Stimulated activated CD8-positive, alpha-beta memory T cell treated with anti-CD3 and anti-CD28 coated beads, Interleukin-4, amount 100 ng/mL, for 48 hours (primary cell): ENCODE measurements at places on chromosomes 7 and 10.

- peak; percentile 56 for DNase-seq
Observed at GRCh38 chr7:76262683-76263402, 39.6 kb upstream of the HSPB1 start.

DNA sequence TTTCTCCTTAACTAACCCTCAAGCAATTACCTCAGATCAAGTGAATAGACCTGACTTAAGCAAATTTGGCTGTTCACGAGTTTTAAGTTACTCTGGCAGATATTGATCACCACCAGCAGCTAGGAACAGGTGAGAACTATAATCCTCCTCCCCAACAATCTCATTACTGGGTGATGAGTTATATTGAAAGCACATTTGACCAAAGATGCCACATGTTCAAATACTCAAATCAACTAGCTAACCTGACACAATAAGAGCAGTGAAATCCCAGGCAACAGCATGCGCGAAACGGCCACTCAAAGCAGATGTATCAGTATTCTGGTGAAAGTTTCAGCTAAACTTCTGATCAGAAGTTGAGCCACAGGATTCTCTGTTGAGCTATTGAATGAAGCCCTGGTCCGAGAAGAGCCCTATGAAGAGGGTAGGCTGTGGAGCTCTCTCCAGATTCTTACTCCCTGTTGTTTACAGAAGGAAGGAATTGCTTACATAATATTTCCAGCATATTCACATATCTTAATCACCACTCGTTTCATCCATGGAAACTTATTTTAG, 52.6 kb downstream of the CAV1 start:
- DNase-seq: no peak

GRCh38 chr7:158827411-158828132, 1.7 kb downstream of the ESYT2 start:
- no peak for DNase-seq

DNA sequence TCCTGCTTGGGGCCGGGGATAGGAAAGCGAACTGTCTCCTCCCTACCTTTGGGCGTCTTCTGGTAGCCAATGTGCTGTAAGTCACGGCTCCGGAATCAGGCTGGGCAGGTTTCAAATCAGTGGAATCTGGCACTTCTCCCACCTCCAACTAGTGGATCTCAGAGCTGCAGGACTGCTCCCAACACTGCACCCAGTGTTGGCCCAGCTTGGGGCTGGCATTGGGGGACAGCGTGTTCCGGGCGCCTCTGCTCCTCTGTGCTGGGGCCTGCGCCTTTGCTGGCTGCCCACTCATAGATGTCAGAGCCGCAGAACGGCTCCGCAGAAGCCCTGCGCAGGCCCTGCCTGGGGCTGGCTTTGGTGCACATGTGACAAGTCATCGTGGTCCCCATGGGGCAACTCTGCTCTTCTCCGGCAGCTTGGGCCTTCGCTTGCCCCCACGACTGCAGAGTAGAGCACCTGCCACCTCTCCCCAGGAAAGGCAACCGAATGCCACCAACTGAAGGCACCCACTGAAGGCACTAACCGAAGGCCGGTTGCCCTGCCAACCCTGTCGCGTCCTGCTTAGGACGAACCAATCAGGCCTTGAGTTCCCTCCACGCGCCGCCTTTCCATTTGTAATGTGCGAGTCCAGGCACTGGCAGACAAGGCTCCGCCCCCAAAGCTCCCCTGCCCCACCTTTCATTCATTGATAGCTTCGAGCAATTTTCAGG, 85.5 kb upstream of the ABI1 start:
- no peak for DNase-seq

DNA sequence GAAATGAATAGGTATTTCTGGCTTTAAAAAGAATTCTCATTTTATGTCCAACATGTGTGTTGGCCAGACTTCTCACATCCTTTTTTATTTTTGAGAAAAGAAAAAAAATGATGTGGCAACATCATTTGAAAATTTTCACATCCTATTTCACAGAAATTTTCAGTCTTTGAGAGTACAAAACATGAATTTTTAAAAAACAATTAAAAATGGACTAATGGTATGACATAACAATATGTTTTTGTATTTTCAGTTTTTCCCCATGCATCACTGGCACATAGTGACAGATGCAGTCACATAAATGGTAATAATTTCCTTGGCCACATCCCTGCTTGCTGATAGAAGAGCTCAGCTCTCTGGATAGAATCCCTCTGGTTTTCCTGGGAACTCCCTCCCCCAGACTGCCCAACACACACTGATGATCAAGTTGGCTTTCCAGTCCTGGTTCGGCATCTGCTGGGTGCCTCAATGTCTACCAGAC, 188.5 kb upstream of the AGR3 start:
- no peak for DNase-seq
